ENCODE measurements at places on chromosomes 7 and 10.
A peak's percentile ranks its signal among the peaks of the same experiment; 100 is the strongest.

GRCh38 chr7:98816241-98816640 lies 53.6 kb downstream of the TMEM130 start:
- DNase-seq: no peak

- no peak for DNase-seq
Measured at GRCh38 chr10:46556515-46557318, at the start of gene GPRIN2. GPRIN2 (minus strand) TSS chr10:46556658; CDS start chr10:46550736, 5,922 bp downstream.

DNA sequence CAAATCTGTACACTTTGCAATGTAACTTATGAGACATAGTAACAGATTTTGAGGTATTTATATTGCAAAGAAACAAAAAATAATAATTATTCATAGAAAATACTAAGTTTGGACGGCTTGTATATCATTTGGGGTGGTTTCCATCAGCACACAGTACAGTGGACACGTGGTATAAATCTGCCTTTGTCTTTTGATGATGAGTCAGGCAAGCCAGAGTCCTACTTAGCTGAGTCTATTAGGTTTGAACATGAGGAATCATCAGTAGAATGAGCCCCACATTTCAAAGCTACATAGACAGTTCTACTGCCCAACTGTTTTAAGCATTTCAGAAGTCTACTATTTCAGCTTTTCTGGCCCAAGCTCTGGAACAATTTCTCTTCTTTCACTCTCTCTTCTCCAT lies 803.2 kb downstream of the PHTF2 start:
- peak; percentile 4 for DNase-seq

- no peak for DNase-seq
Measured at GRCh38 chr10:128109707-128110106, 16.5 kb downstream of the MKI67 start.

DNA sequence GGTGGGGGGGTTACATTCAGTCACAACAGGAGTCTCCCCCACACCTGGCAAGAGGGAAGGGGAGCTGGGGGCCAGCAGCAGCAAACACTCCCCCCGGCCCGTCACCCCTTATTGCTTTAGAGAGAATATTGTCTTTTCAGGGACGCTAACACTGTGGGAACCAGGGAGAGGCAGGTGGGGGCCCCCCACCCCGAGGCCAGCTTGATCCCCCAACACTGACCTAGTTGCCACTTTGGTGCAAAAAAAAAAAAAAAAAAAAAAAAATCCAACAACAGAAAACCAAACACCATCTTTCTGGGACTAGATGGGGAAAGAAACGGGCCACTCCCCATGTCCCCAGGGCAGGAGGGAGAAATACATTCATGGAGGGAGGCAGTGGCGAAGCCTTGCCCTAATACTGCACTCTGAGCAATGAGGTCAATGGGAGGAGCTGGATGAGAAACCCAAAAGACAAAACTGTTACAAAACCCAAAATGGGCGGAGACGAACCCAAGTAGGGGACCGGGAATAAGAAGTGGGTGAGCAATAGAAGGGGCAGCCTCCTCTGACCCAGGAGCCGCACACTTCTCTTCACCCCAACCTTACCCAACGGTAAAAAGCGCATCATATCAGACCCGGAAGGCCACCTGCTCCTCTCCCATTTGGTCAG lies 6.5 kb downstream of the GNB2 start:
- no peak for DNase-seq

- no peak for DNase-seq
Measured at GRCh38 chr10:14114791-14115190, 215.9 kb downstream of the FRMD4A start.

- no peak for DNase-seq
Measured at GRCh38 chr7:16693601-16694318, 47.8 kb downstream of the BZW2 start.

GRCh38 chr7:141386881-141387280 lies 164.3 kb upstream of the AGK start:
- DNase-seq: no peak

GRCh38 chr10:114202812-114203211 lies 23.7 kb downstream of the TDRD1 start:
- no peak for DNase-seq

GRCh38 chr10:109178591-109178990 lies 744.7 kb downstream of the XPNPEP1 start:
- DNase-seq: no peak

DNA sequence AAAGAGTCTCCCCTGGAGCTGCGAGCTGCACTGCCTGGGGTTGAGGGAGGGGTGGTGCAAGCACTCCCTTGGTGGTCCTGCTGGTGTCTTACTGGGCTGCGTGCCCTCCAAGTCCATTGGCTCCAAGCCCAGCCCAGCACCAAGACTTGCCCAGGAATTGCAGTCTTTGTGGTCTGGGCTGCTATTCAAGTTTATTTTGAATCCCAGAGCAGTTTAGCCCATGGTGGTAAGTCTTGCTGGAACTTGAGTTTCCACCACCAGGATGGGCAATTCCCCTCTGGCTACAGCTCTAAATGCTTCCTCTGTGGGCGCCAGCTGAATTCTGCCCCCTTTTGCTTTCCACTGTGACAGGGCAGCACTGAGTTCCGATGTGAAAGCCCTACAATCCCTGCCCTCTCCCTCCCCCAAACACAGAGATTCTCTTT lies 25.1 kb downstream of the GALNT11 start:
- DNase-seq: peak; percentile 38

DNA sequence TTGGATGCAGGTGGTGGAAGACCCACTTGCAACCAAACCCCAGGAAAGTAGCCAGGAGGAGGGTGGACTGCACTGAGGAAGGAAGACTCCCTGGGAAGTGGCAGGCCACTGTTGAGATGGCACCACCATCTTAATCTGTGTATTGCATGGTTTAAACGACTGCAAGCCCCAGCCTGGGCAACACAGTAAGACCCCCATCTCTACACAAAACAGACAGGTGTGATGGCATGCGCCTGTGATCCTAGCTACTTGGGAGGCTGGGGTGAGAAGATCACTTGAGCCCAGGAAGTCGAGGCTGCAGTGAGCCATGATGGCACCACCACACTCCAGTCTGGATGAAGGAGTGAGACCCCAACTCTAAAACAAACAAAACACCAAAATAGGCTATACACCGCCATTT lies 9.7 kb upstream of the BCL7B start:
- no peak for DNase-seq

DNA sequence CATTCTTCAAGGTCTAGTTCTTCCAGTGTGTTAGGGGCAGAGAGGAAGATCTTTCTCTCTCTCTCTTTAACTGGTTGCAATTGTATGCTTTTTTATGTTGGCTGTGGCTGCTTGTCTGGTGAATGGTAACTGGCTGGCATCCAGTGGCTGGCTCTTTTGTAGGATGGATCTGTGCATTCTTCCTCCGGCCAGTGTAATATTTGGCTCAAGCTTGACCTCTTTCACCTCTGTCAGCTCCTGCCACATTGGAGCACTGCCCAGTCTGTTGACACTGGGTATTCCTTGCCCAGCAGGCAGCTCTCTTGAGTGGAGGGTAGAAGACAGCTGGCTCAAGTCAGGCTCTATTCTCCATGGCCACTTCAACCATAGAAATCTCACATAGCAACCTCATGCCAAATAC lies 528.3 kb downstream of the PHTF2 start:
- DNase-seq: no peak

DNA sequence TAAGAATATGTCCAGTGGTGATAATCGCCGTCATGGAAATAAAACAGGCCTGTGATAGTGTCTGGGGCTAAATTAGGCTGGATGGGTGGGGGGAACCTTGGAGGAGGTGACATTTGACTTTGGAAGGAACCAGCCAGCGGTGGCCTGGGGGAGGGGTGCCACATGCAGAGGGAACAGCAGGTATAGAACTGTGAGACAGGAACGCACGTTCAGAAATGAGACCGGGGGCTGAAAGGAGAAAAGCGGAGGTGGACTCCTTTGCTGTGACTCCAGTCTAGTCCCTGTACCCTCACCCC lies 2.6 kb upstream of the CYP26A1 start:
- DNase-seq: no peak

DNA sequence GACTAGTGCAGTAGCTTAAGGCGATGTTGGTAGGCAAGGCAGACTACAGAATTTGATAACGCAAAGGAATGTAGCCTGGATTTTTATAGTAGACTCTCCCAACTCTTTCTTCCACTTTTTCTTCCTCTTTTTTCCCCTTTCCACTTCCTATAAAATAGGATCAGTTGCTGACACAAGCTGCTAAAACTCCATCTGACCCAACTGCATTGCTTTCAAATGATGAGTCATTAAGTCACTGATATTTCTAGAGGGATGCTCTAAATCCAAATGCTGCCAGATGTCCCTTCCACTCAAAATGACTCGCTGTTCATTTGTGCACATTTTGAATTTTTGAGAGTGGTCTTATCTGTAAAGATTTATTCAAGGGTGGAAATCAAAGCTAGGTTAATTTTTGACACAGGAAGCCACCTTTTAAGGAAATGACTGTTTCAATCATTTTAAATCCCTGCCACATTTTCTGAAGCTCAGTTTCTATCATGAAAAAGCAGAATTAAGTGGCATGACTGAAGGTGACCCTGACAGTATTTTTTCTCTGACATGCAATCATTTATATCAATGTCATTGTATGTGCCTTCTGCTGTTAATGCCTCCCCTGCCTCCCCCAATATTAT lies 25.8 kb upstream of the SFMBT2 start:
- no peak for DNase-seq
